A375 (cell line): ENCODE measurements at places on chromosomes 13 and 19. TPM values are rescaled to one million over a fixed set of nuclear protein-coding genes. Genes with fewer than 3 reads are reported as not detected.

Gene PGLYRP1
- total RNA-seq = not detected in 2 replicates

Gene MBD3L3
- total RNA-seq = not detected in 2 replicates

Gene CEACAM4
- not detected in 2 replicates for total RNA-seq

Gene TMEM272
- not detected in 2 replicates for total RNA-seq

Gene URAD
- total RNA-seq = not detected in 2 replicates

Gene TSHZ3
- total RNA-seq = 0.29 and 0.30 TPM in 2 replicates

Gene STRN4
- total RNA-seq = 109 and 119 TPM in 2 replicates

Gene IGSF23
- total RNA-seq = not detected in 2 replicates

Gene THSD8
- total RNA-seq = not detected in 2 replicates

Gene SHISA7
- total RNA-seq = 0.03 TPM in 1 of 2 replicates, not detected in the other

Gene TMEM145
- total RNA-seq = 2.2 and 5.0 TPM in 2 replicates

Gene ZNF560
- total RNA-seq = 1.4 and 3.7 TPM in 2 replicates

Gene ZNF772
- 12.3 and 15.8 TPM in 2 replicates for total RNA-seq

Gene KRTDAP
- total RNA-seq = not detected in 2 replicates

Gene CYP4F22
- total RNA-seq = not detected in 2 replicates

Gene SGCG
- total RNA-seq = 0.79 and 2.2 TPM in 2 replicates

Gene BABAM1
- 231 and 246 TPM in 2 replicates for total RNA-seq

Gene SIAH3
- total RNA-seq = not detected in 2 replicates

Gene FFAR2
- not detected in 2 replicates for total RNA-seq

Gene SMAD9
- 0.49 and 0.88 TPM in 2 replicates for total RNA-seq

Gene KCNRG
- 0.30 TPM in 1 of 2 replicates, not detected in the other for total RNA-seq
